ENCODE measurements at places on chromosomes 5 and 9.

DNA sequence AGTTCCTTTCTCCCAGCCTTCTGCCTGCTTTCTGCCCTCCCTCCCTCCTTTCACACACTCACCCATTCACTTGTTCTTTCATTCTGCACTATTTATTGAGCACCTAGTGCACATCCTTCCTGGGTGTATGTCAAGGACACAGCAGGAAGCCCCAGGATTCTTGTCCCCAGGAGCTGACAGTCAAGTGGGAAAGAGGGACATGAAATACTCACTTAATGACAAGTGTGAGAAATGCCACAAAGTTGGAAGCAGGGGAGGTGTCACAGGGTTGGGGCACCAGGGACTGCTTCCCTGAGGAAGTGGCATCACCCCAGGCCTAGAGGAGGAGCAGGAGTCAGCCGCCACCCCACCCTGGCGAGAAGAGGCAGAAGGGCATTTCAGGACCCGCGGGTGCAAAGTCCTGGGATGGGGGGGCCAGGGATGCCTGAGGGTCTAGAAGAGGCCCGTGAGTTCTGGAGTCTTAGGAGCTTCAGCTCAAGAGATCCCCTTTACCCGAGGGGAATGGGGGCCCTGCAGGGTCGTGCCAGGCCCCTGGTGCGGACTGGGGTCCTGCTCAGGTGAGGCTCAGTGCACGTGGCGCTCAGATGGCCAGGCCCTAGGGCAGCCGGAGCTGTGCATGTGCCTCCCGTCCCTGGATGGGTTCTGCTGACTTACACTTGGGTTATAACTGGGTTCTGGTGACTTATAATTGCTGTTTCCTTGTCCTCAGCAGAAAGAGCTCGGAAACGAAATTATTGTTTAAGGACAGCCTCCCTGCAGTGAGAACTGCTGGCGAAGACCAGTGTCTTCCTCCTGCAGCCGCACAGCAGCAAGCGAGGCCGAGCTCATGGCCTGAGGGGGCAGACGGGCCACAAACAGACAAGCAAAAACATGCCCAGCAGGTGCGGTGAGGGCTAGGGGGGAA is 16.9 kb upstream of the LAMC3 start:
- no peak for DNase-seq

DNA sequence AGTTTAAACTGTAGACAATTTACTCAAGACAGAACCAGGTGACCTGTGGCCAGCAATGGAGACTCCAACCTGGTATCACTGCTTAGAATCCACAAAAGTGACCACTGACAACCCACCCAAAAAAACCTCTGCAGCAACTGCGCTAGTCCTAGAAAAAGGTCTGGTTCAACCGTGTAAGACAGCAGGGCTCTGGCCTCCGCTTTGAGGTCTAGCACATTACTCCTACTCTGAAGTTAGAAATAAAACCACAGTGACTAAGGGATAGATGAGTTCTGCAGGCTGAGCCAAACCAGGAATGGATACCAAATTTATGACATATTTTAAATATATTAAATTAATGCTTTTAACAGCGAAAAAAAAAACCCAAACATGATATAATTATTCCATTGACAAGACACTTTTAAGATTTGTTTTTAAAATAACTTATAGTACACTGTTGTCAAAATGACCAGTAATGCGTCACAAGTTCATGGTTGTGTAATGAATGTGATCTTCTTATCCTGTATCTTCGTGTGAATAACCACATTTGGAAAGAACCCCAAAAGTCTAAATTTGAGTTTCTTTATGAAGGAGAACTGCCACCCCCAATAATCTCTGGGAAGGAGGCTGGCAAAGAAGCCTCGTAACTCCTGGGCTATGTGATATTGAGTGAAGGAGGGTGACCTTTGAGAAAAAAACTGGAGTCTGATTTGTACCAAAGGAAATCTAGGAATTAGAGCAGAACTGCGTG is 101.9 kb upstream of the SLC44A1 start:
- DNase-seq: no peak

- no peak for DNase-seq
Observed at GRCh38 chr5:16666883-16667398, 50.1 kb upstream of the RETREG1 start.

GRCh38 chr9:88892724-88893123 is 98.5 kb upstream of the S1PR3 start:
- DNase-seq: no peak

DNA sequence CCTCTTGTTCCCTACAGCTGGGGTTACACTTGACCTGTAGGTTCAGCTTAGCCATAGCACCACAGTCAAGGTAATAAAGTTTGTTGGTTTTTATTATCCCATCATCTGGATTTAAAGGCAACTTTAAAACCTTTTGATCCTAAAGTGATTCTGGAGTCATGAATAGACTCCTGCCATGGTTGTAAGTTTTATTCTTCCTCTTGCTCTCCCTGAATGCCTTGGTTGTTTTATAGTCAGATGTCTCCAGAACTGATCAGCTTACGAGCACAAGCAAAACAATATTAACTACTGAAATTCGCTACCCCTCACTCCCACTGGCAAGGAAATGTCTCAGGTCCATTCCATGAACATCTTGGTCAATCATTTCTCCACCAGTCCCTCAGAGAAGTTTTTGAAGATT is 1328.6 kb downstream of the PTPRD start:
- no peak for DNase-seq

- DNase-seq: no peak
Observed at GRCh38 chr5:128708841-128709240, 170.8 kb upstream of the FBN2 start.

DNA sequence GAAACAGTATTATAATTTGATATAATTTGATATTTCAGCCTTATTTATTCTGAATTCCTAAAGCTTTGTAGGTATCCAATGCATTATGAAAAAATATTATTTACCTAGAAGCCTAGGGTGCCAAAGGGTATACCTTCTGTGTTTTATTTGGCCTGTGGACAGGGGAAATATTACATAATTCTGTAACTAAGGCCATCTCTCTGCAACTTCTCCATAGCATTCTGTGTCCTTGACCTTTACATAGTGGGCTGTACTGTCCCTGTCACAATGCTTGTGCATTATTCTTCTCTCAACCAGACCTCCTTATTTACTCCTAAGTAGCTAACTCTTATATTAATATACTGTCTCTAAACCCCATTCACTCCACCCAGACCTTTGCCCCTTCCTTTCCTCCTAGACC is 57.0 kb upstream of the RANBP6 start:
- no peak for DNase-seq

GRCh38 chr9:122978601-122979000 is 37.8 kb downstream of the RABGAP1 start:
- DNase-seq: no peak

DNA sequence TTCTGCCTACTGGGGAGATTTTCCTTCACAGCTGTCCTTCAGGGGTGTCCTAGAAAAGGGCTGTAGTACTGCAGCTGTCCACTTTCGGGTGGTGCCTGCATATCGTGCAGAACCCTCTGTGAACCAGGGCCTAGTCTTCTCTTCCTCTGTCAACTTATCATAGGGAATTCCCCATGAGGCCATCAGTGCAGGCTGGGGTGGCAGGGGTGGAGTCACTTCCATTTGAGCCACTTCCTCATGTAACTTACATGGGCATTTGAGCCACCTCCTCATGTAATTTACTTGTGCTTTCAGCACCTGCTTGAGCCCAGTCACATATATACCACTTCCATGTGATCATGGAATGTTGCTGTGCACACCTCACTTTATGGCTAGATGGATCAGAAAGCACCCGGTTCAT is 742.0 kb upstream of the RGMB start:
- DNase-seq: no peak

- DNase-seq: no peak
Observed at GRCh38 chr9:69949396-69949795, 94.3 kb upstream of the MAMDC2 start.

Data from omental fat pad (tissue), 4 donors.